AG10803 (cell line): ENCODE measurements at places on chromosomes 2 and 18.

DNA sequence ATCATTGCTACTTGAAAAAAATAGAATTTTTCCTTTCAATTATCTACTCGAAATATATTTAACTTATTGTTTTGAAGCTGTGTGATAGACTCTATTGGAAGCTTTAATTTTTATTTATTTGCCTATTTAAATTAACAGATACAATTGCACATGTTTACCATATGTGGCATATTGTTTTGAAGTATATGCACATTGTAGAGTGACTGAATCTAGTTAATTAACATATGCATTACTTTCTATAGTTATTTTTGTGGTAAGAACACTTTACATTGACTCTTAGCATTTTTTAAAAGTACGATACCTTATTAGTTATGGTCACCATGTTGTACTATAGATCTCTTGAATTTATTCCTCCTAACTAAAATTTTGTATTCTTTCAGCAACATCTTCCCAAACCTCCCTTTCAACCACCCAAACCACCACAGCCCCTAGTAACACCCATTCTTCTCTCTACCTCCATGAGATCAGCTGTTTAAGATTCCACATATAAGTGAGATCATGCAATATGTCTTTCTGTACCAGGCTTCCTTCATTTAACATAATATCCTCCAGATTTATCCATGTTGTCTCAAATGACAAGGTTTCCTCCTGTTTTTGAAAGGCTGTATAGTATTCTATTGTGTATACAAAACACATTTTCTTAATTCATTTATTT lies 58.5 kb upstream of the SPHKAP start:
- no peak for DNase-seq

- DNase-seq: no peak
Observed at GRCh38 chr2:27086724-27087593, at the start of gene KHK. TSS of gene KHK (plus strand) at chr2:27086772. CDS start at chr2:27087260, 488 bp downstream.

DNA sequence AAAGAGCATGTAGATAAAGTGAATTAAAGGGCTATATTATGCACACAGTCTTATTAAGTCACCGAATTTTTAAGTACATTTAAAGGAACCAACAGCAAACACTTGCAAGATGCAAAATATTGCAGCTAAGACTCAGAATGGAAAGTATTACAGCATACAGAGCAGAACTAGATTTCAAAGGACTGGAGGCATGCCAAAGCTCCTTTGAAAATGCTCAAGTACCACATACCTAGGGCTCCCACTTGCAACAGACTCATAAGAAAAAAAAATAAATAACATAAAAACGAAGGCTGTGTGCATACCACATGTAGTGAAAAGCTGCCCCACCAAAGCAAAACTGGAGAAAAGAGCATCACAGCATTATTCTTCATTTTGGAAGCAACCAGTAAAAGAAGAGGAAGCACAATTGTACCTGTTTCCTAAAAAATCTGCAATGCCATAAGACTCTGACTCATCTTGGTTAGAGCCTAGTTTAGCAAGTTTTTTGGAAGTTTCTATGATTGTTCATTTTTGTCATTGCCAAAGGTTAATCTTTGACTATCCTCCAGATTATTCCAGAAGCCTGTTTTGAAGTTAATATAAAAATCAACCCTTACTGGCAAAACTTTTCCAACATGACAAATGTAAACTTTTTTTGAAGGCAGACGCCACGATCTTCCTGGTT lies 306.0 kb upstream of the COL3A1 start:
- peak; percentile 83 for DNase-seq

- DNase-seq: no peak
Observed at GRCh38 chr2:11343368-11343649, 1.1 kb downstream of the ROCK2 start.

DNA sequence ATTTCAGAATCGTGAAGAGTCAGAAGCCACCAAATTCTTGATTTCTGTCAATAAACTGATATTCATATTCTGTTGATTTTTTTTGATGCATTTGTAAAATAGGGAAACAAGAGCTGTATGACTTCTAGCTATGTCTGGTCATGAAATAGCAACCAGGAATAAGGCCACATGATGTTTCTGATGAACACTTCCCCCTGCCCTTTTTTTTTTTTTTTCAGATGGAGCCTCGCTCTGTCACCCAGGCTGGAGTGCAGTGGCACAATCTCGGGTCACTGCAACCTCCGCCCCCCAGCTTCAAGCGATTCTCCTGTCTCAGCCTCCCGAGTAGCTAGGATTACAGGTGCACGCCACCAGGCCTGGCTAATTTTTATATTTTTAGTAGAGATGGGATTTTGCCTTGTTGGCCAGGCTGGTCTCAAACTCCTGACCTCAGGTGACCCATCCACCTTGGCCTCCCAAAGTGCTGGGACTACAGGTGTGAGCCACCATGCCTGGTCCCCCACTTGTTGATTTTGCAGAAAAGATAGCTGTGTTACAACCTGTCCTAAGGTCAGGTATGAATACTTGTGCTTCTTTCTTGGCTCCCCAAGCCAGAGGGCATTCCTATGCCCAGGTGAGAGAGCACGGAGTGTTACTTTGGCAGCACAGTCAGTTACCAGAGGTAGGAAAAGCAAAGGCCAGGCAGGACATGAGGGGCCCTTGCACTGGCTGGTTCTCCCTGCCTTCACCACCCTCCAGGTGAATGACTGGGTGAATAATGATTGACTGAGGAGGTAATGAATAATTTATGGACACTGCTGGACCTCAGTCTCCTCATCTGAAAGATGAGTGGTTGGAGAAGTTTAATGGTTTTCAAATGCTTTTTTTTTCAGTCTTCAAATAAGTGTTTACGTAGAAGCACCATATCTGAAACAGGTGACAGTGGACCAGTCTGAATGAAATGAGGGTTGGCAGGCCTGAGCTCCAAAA lies 39.6 kb downstream of the PAX8 start:
- DNase-seq: no peak

DNA sequence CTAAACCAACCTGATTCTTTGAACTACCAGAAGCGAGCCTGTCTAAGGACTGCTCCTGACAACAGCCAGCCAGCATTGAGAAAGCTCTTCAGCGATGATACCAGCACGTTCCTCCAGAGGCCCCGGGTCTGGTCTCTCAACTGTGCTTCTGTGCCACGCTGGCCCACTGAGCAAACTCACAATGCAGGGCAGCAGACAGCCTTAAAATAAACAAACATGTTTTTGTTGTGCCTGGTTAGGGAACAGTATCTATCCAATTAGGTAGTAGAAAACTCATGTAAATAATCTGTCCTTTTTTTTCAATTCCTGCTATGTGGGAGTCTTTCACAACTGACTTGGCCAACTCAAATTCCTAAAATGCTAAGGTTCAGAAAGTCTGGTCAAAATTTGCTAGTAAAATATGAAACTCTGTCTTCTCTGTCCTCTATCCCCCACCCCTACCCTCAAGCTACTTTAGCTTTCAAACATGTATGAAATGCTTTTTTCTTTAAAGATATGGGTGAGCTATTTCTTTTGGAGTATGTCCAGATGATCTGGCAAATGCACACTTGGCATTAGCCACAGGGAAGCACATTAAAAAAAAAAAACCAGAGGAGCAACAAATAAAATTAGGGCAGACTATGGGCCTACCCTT lies 21.4 kb upstream of the EML4 start:
- peak; percentile 89 for DNase-seq

DNA sequence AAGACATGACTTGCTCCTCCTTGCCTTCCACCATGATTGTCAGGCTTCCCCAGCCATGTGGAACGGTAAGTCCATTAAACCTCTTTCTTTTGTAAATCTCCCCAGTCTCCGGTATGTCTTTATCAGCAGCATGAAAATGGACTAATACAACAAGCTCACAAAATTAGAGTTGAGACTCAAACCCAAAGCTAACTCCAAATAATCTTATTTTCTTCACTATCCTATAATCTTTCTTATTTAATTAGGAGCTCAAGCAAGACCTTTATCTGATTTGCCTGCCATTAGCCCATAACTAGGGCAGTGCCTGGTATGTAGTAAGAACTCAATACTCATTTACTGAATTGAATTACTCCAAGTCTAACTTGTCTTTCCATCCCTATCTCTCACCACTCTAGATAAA lies 289.2 kb downstream of the SUCLG1 start:
- no peak for DNase-seq

DNA sequence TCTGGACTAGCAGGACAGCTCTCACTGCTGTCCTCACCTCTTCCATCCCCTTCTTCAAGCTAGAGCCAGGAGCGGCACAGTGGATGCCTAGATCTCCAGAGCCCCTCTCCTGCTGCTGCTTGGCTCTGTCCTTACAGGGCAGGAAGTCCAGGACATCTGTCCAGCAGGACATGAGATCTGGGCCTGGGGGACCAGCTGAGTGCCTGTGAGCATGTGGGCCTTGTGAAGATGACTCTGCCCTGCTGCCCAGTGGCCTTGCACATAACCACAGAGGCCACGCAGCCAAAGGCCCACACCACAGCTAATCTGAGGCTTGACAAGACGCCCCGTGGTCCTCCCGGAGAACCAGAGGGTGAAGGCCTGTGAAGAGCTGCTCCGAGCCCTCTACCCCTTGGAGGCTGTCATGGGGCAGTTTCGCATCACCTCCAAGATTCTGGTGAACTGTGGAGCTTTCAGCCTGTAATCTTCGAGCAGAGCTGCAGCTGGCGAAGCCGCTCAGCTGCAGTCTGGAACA lies 516.7 kb upstream of the HS6ST1 start:
- DNase-seq: no peak

DNA sequence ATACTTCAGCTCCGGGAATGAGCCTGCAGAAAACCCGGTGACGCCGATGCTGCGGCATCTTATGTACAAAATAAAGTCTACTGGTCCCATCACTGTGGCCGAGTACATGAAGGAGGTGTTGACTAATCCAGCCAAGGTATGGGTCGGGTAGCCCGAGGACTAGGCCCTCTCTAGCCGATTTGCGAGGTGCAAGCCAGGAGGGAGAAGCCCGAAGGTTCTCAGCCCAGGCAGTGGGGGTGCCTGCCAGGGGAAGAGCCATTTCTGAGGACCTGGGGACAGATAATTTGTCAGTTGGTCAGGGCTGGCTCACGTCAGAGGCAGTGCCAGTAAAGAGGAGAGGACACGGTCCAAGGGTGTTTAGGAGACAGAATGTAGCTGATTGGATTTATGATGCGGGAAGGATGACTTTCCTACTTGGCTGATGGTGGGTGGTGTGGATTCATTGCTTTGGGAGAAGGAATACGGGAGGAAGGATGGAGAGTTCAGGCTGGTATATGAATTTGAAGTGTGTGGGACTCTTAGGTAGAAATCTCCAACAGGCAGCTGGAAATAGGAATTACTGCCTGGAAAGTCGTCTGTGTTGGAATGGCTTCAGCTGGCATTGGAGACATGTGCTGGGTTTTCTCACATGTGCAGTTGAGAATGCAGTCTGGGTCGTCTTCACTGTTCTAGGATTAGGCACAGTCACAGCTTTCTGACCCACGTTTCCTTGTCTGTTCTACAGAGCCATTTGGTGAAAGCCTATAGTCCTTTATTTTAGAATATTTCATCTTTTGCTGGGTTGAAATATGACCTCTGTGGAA lies 874 bp downstream of the NDUFAF7 start:
- DNase-seq: peak; percentile 70

GRCh38 chr18:45951016-45951714 lies 16.0 kb downstream of the EPG5 start:
- peak; percentile 92 for DNase-seq

- DNase-seq: no peak
Observed at GRCh38 chr18:44290366-44290977, 390.2 kb upstream of the SETBP1 start.

DNA sequence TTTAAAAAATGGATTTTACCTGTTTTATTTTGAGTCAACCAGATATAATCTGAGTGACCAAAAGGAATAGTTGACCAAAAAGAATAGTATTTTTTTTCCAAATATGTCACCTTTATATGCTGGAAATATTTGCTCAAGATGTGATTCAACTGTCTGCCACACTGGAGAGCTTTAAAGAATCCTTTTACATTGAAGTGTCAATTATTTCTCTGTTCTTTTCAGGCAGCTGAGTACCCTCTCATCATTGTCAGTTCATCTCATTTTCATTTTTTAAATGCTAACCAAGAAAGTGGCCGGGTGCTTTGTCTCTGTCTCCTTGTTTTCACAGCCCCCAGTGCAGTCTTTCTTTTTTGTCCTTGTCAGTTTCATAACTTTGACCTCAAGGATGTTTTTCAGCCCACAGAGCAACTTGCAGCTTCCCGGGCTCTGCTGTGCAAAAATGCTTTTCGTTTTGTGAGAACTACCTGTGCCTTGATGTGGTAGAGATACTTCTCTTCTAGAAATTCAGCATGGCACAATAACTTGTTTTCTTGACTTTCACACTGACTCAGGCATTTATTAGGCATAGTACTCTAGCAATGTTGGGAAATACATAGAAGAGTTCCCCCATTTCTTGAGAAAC lies 23.4 kb upstream of the CERS6 start:
- no peak for DNase-seq

DNA sequence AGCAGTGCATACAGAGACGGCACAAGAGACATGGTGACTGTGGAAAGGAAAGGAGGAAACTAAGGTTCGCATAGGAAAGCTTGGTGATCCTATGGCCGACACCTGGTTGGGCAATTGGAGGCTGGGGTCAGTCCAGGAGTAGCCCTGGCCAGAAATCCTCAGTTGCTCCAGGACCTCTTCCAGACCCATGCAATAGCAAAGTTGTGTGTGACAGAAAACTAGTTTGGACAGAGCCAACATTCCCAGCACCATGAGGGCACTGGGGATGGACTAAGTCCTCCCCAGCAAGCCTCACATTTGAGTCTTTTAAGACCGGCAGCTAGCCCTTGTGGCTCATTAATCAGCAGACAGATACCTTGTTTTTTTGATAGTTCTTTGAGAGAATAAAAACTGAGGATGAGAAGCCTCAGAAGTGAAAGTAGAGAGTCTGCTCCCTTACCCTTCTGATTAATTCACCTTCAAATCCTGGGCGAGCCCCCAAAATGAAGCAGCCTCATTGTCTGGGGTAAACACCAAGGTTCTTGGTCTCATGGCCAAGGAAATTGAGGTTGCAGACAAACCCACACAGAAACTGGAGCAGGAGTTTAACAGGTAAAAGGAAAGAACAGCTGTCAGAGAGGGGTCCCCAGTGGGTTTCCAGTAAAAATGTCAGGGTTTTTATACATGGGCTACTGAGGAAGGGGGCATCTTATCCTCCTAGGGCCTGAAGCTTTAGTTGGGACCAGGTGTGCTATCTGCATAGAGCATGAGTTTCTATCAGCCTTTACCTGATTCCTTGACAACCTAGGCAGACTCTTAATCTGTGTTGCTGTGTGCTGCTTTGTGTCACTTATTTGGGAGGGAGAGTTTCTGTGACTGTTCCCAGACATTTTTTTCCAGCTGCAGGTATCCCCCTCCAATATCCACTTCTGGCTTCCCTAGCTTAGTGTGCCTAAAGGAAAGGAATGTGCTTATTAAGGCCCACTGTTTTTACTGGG lies 39.1 kb downstream of the STK17B start:
- DNase-seq: no peak

DNA sequence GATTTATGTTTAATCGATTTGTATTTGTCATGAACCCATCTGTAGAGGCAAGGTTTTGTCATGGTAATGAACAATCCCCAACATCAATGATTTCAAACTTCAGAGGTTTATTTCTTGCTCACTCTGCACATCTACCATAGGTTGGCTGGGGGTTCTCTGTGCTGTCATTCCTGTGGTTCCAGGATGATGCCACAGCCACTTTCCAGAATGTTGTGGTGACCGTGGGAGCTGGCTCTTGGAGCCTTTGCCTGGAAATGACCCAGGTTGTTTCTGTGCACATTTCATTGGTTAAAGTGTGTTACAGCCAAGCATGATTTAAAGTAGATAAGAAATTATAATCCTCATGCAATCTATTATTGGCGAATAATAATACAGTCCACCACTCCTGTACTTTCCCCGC lies 28.2 kb upstream of the EPAS1 start:
- peak; percentile 89 for DNase-seq
